ENCODE measurements at places on chromosomes 1 and 21.

- no peak for DNase-seq
Observed at GRCh38 chr1:81585371-81585770, 215.4 kb upstream of the ADGRL2 start.

DNA sequence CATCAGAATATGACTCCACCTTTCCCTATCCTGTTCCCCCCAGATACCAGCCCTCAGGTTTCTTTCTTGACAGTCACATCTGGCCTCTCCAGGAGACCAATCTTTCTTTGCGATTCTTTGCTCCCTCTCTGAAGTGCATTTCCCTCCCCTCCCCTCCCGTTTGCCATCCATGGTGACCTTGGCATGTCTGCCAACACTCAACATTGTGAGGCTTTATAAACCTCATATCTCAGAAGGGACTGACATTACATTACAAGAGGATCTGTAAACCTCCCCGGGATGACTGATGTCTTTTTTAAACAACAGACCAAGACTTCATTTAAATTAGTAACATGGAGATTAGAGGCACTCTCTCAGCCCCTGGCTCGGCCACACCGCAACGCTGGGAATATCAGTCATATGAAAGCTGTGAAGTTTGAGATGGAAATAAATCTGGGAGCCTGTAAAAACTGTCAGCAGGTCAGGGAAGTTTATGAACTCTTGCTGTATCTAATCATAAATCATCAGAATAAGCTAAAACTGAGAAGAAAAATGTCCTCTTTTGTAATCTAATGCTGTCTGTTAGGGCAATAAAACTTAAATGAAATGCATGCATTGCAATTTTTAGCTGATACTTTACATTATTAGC lies 401.7 kb upstream of the PROX1 start:
- DNase-seq, result no peak

- no peak for DNase-seq
Observed at GRCh38 chr1:163824490-163824889, 502.7 kb downstream of the NUF2 start.

DNA sequence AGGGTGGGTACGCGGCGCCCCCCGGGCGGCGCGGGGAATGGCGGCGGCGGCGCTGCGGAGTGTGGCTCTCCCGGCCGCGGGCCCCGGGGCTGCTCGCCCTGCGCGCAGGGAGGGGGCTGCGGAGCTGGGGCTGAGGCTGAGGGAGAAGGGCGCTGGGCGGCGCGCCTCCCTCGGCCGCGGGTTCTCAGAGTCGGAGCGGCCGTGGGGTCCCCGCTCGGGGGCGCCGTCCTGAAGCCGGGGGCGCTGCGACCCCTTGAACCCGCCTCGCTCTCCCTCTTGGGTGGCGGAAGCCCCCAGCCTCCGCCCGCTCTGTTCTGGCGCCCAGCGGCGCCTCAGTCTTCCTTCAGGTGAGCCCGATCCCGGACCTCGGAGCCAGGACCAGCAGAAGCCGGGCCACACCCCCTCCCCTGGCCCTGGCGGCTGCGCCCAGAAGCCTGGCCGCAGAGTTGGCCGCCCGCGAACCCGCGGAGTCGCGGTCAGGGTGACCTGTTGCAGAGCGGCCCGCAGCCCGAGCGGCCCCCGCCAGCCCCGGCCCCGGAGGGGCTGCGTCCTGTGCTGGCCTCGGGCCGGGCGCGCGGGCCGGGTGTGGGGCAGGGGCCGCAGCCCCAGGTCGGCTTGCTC lies 532 bp downstream of the RALGPS2 start:
- DNase-seq, result peak; percentile 32

GRCh38 chr1:101843160-101843559 lies 153.6 kb downstream of the OLFM3 start:
- no peak for DNase-seq

GRCh38 chr1:116804736-116805135 lies 50.5 kb downstream of the CD2 start:
- no peak for DNase-seq

- DNase-seq, result peak; percentile 42
Observed at GRCh38 chr1:21814241-21814918, 2.3 kb downstream of the LDLRAD2 start.

GRCh38 chr1:35436078-35436477 lies 121.1 kb downstream of the KIAA0319L start:
- DNase-seq, result no peak

DNA sequence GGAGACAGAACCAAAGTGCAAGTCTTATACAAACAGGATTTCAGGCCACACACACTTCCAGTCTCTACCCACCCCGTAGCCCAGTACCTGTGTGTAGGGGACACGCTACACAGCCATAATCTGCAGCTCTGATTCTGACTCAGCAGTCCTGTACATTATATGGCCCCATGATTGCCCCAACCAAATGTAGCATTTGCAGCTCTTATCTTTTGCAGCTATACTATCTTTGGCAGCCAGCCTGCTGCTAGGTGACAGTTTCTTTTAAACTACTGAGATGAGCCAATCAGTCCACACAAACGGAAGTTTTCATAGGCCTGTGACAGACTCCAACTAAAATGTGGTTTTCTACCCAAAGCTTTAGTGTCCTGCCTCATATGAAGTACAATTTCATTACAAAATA lies 259.6 kb upstream of the ST6GALNAC5 start:
- no peak for DNase-seq

DNA sequence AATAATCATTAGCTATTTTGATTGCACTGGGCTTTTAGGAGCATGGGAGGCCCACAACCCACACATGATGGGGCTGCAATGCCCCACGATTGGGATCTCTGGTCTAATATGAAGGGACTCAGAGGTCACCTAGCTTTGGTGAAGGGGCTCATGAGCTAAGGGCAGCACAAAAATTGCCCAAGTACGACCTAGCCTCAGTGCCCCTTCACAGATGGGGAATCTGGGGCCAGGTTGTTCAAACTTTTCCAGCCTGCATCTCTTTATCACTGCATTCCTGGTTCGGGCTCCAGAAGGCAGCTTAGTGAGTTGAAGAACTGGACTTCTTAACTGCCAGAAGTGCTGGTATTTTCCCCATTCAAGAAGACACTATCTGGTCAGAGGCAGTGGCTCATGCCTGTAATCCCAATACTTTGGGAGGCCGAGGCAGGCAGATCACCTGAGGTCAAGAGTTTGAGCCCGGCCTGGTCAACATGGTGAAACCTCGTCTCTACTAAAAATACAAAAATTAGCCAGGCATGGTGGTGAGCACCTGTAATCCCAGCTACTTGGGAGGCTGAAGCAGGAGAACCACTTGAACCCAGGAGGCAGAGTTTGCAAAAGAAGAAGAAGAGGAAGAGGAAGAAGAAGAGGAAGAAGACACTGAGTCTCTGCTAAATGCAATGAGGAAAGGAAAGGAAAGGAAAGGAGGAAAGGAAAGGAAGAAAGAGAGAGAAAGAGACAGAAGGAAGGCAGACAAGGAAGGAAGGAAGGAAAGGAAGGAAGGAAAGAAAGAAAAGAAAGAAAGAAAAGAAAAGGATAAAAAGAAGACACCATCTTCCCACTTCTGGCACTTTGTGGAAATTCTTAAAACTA lies 258.5 kb upstream of the IRF2BP2 start:
- no peak for DNase-seq

- DNase-seq, result peak; percentile 14
Observed at GRCh38 chr1:17958704-17959103, 148.9 kb upstream of the IGSF21 start.

DNA sequence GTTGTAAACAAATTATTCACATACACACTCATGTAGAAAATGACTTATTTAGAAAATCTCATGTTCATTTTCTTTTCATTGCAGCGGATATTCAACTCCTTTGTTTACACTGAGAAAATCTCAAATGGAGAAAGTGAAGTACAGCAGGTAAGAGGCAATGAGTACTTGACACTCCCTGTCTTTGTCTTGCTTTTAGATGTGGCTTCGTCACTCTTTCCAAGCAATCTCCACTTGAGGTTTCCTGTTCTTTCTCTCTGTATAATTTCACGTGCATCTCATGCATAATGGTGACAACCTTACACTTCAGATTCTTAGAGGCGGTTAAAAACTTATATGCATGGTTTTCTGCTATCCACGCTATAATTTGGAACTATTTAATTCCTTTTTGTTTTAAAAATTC lies 80.6 kb downstream of the CACHD1 start:
- DNase-seq, result peak; percentile 13

DNA sequence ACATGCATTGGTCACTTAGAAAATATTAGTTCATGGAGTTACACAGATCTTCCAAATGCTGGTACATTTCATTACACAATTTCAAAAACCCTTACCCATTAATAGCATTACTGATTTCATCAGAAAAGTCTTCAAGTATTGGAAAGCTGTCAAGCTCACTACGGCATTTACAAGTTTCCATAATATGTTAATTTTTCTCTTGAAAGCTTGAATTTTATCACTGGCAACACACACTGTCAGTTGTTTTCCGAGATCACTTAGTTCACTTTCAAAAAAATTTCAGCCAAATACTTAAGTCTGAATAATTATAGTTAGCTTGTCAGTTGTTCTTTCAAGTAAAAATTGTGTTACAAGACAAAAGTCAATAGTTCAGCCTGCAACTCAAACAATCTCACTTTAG lies 18.0 kb downstream of the ASTN1 start:
- no peak for DNase-seq

DNA sequence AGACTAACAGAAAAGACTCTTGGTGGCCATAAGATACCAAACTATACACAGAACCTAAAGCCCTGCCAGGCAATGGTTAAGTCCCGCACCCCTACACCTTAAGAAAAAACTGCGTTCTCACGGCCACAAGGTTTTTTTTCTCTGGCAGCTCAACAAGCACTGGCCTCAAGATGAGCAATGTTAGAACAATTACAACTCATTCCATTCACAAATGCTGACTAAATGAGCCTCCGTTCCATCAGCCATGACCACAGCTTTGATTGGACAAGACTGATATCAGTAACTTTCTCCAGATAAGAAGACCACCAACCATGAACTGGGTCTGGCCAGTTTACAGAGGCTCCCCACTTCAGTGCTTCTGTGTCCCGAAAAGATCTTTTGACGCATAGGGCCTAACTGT lies 31.9 kb downstream of the SEC16B start:
- DNase-seq, result no peak

- no peak for DNase-seq
Observed at GRCh38 chr1:67355745-67356424, 48.2 kb downstream of the IL12RB2 start.

DNA sequence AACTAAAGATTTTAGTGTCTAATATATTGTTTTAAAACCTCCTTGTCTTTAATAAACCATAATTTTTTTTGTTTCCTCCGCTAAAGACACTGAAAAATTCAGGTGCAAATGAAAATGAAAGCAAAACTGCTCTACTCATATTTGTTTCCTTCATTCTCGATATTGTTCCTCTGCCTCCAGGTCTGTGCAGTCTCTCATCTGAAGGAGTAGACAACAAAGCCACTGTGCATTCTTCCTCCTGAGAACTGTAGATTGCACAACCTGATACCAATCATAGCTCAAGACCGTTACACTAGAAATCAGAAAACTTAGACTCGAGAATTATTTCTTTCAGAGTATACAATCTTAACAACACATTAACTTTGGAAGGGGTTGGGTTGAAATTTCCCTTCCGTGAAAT lies 373.1 kb upstream of the CXADR start:
- no peak for DNase-seq

GRCh38 chr1:20390589-20391331 lies 95.2 kb downstream of the CAMK2N1 start:
- no peak for DNase-seq

DNA sequence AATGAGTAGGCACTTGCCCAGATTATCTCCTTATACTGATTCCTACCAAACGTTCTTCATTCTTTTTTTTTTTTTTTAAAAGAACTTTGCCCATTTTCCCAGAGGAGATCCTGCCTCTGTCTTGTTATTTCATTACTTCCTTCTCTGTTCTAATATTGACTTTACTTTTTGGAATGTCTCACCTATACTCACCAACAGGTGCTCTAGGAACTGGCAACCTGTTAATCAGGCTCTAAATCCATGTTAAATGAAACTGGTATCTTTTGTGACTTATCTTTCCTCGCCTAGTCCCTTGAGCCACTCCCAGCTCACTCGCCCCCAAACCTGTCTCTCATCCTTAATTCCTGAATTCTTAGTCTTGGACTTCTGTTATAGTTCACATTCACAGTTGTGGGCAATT lies 1.2 kb upstream of the CRCT1 start:
- no peak for DNase-seq

DNA sequence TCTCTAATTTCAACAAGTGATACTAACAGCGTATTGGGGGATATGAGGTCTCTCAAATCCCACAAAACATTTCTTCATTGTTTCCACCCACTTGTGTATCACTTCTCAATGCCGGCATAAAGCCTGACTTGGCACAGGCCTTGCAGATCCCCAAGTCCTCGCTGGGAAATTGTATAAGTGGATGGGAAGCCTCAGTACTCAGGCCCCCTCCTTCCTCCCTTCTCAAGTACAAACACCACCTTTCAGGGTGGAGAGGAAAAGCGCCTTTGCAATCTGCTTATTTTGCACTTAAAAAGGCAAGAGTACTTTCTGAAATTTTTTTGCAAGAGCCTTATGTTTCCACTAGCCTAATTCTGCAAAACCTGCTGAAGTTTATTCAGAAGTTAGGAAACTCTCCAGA lies 25.8 kb upstream of the KLHDC8A start:
- DNase-seq, result no peak

DNA sequence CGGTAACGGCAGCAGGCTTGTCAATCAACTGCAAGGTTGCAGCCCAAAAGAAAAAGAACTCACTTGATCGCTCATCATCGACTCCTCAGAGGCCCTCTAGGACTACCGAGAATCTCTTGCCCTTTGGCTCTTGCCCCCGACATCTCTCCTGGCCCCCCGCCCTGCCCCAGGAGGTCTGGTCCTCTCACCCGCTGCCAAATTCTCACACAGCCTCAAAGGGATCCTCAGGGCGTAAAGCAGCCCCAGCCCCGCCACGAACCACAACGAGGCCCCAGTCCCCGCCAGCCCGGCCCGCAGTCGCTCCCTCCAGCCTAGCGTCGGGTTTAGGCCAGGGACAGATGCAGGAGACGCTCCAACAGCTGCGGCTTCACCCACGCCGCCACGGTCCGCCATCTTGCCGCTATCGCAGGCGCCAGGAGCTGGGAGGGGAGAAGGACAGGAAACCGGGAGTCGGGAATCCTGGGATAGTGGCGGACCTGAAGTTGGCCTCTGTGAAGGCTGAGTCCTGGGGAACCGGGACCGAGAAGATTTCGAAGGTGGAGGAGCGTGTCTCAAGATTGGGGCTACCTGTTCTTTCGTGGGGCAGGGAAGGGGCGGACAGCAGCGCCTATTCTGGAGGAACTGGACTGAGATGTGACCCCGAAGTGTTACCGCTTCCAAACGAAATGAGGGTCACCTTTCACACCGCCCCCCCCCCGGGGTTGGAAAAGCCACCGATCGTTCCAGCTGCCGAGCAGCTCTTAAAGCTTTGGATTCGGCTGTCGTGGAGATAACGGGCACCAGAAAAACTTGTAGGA lies at the start of gene ST7L:
Gene ST7L (minus strand): TSS at position 421 of the 797 bp plus-strand sequence. CDS start 28 bp downstream, at position 393.
- DNase-seq, result peak; percentile 62

Data from CD4-positive, alpha-beta T cell treated with Interleukin-17A for 4 hours (primary cell).